ENCODE measurements at places on chromosomes 13 and 19. TPM values are rescaled to one million over a fixed set of nuclear protein-coding genes. Genes with fewer than 3 reads are reported as not detected.

Gene MPV17L2
- polyA plus RNA-seq, result 13.3 TPM

Gene CAPN12
- 16.9 TPM for polyA plus RNA-seq

Gene ZNF256
- polyA plus RNA-seq, result 3.5 TPM

Gene MADCAM1
- 2.3 TPM for polyA plus RNA-seq

Gene CEACAM4
- polyA plus RNA-seq, result 0.63 TPM

Gene TTC9B
- polyA plus RNA-seq, result not detected

GRCh38 chr13:25455146-25455545, 83.4 kb downstream of the ATP8A2 start:
- no peak overlapping the region for H3K27ac ChIP-seq
- no peaks in the 10 kb centered on the region for H3K4me1 ChIP-seq
- no peak overlapping the region for H3K4me3 ChIP-seq
- H3K36me3 ChIP-seq, result no peaks in the 10 kb centered on the region
- DNase-seq, result peak; percentile 32

DNA sequence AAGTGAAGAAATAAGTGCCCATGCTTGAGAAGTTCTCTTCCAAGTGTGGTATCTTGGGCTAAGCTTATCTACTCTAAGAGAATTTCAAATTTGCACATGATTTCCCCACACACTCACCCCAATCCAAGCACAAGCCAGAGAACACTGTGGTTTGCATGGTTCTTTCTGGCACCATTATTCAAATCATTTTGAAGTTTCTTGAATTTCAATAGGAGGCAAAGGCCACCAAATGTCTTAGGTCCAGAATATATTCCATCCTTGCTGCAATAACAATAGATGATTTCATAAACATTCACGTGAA, 359.7 kb downstream of the IRS2 start:
- H3K36me3 ChIP-seq, result no peaks in the 10 kb centered on the region
- no peak overlapping the region for H3K4me3 ChIP-seq
- no peaks in the 10 kb centered on the region for H3K27me3 ChIP-seq
- H3K4me1 ChIP-seq, result no peaks in the 10 kb centered on the region
- DNase-seq, result no peak

GRCh38 chr19:5392486-5392885, 51.9 kb upstream of the PTPRS start:
- H3K4me3 ChIP-seq, result no peak overlapping the region
- no peaks in the 10 kb centered on the region for H3K36me3 ChIP-seq
- H3K4me1 ChIP-seq, result peaks cover 8% of the 10 kb centered on the region
- no peak for DNase-seq
- peaks cover 93% of the 10 kb centered on the region for H3K27me3 ChIP-seq

DNA sequence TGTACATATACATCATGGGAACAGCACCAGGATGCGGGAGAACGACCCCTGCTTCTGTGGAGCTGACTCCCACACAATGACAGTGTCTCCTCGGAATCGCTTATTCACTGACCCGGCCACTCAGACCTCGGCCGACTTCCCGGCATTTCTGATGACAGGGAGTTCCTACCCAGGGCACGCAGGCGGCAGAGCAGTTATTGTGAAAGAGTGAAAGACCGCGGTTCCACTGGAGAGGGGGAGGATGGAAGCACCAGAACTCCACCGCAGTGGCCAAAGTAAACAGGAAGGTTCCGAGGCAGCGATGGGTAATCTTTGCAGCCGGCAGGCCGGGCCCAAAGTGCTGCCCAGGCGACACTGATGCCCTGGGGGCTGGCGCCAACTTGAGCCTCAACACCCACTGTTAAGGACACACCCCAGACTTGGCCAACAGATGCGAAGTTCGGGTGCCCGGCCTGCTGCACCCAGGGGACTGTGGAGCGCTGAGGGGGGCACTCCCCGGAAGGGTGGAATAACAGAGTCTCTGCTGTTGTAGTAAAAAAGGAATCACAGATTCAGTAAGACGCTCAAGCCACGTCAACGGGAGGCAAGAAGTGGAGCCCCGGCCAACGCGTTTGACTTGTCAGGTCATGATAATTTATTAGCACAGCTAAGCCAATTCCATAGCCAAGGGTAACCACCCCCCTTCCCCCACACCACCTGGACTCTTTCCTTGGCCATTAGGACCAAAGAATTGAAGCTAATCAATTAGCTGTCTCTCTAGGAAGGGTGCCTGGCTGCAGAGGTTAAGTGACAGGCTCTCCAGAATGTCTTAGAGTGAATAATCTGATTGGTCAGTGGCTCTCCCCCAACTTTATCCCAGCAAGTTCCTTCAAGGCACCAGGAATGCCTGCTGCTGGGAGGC, 5.8 kb downstream of the MLLT1 start:
- H3K4me1 ChIP-seq, result peaks cover 87% of the 10 kb centered on the region
- peak; percentile 77 for DNase-seq
- H3K4me3 ChIP-seq, result peak overlapping the region; percentile 26

DNA sequence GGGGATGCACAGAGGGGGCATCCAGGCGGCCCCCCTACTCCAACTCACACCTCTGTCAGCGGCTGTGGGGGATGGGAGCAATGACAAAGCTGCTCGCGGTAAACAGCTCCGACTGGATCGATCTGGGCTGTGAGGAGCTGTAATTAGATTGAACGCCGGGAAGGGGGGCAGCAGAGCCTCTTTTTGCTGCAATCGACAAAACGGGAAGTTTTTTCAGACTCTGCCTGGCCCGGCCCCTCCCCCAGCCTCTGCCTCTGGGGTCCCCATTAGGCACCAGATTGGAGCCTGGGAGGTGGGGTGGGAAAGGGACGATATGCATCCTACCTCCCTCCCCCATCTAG, 16.3 kb downstream of the ONECUT3 start:
- no peaks in the 10 kb centered on the region for H3K4me1 ChIP-seq
- no peak overlapping the region for H3K4me3 ChIP-seq
- H3K27me3 ChIP-seq, result peaks cover 97% of the 10 kb centered on the region
- no peak for DNase-seq

DNA sequence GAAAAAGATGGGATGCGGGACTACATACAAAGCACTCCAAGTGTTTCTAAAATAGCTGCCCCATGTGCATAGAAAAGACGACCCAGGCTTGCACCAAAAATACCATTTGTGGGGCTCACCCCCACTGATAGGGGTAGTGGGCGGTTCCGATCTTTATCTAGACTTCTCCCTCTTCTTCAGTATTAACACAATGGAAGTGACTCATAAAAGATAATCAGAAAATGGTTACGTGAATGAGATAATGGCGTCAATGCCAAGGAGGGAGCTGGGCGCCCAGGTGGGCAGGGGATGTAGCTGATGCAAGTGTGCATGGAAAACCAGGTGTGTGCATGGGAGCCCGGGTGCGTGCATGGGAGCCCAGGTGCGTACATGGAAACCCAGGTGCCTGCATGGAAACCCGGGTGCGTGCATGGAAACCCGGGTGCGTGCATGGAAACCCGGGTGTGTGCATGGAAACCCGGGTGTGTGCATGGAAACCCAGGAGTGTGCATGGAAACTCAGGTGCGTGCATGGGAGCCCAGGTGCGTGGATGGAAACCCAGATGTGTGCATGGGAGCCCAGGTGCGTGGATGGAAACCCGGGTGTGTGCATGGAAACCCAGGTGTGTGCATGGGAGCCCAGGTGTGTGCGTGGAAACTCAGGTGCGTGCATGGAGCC, 32.7 kb downstream of the LAMP1 start:
- no peak for DNase-seq
- no peak overlapping the region for H3K4me3 ChIP-seq
- H3K4me1 ChIP-seq, result peaks cover 5% of the 10 kb centered on the region
- no peak overlapping the region for H3K27ac ChIP-seq
- peaks cover 13% of the 10 kb centered on the region for H3K36me3 ChIP-seq
- H3K27me3 ChIP-seq, result no peaks in the 10 kb centered on the region

- peak overlapping the region; percentile 70 for H3K4me3 ChIP-seq
- no peaks in the 10 kb centered on the region for H3K4me1 ChIP-seq
- no peaks in the 10 kb centered on the region for H3K36me3 ChIP-seq
- peak overlapping the region; percentile 76 for H3K27ac ChIP-seq
- H3K27me3 ChIP-seq, result no peaks in the 10 kb centered on the region
- no peak for DNase-seq
Measured at GRCh38 chr19:53365899-53366493, 491 bp downstream of the ZNF525 start.

- H3K4me1 ChIP-seq, result peaks cover 19% of the 10 kb centered on the region
- H3K36me3 ChIP-seq, result peaks cover 85% of the 10 kb centered on the region
- H3K27me3 ChIP-seq, result no peaks in the 10 kb centered on the region
- H3K27ac ChIP-seq, result peak overlapping the region; percentile 78
Measured at GRCh38 chr19:49859682-49860335, 7.6 kb downstream of the PNKP start.

- DNase-seq, result no peak
- H3K4me3 ChIP-seq, result no peak overlapping the region
- H3K36me3 ChIP-seq, result no peaks in the 10 kb centered on the region
- peaks cover 27% of the 10 kb centered on the region for H3K27me3 ChIP-seq
- peaks cover 34% of the 10 kb centered on the region for H3K4me1 ChIP-seq
Measured at GRCh38 chr19:1062387-1063029, 4.5 kb upstream of the ARHGAP45 start.

GRCh38 chr13:74687442-74688182, 553.4 kb upstream of the KLF12 start:
- H3K27ac ChIP-seq, result no peak overlapping the region
- no peak for DNase-seq
- H3K4me1 ChIP-seq, result no peaks in the 10 kb centered on the region
- no peak overlapping the region for H3K4me3 ChIP-seq
- H3K27me3 ChIP-seq, result no peaks in the 10 kb centered on the region
- no peaks in the 10 kb centered on the region for H3K36me3 ChIP-seq

GRCh38 chr19:44758596-44758995, 10.1 kb downstream of the BCL3 start:
- H3K4me3 ChIP-seq, result peak overlapping the region; percentile 75
- H3K27me3 ChIP-seq, result no peaks in the 10 kb centered on the region
- peak overlapping the region; percentile 56 for H3K27ac ChIP-seq
- H3K36me3 ChIP-seq, result peaks cover 71% of the 10 kb centered on the region

GRCh38 chr19:19748249-19748938, 15.5 kb upstream of the ZNF14 start:
- no peaks in the 10 kb centered on the region for H3K36me3 ChIP-seq
- H3K4me3 ChIP-seq, result no peak overlapping the region
- H3K4me1 ChIP-seq, result no peaks in the 10 kb centered on the region
- DNase-seq, result no peak

GRCh38 chr19:6011206-6011605, 33.3 kb upstream of the RANBP3 start:
- no peaks in the 10 kb centered on the region for H3K27me3 ChIP-seq
- H3K27ac ChIP-seq, result no peak overlapping the region
- H3K4me3 ChIP-seq, result no peak overlapping the region
- H3K36me3 ChIP-seq, result peaks cover 61% of the 10 kb centered on the region

- H3K27ac ChIP-seq, result no peak overlapping the region
- DNase-seq, result no peak
- H3K36me3 ChIP-seq, result no peaks in the 10 kb centered on the region
- H3K4me3 ChIP-seq, result no peak overlapping the region
- no peaks in the 10 kb centered on the region for H3K4me1 ChIP-seq
- H3K27me3 ChIP-seq, result no peaks in the 10 kb centered on the region
Measured at GRCh38 chr13:90118467-90119071, 1228.9 kb upstream of the MIR17HG start.

DNA sequence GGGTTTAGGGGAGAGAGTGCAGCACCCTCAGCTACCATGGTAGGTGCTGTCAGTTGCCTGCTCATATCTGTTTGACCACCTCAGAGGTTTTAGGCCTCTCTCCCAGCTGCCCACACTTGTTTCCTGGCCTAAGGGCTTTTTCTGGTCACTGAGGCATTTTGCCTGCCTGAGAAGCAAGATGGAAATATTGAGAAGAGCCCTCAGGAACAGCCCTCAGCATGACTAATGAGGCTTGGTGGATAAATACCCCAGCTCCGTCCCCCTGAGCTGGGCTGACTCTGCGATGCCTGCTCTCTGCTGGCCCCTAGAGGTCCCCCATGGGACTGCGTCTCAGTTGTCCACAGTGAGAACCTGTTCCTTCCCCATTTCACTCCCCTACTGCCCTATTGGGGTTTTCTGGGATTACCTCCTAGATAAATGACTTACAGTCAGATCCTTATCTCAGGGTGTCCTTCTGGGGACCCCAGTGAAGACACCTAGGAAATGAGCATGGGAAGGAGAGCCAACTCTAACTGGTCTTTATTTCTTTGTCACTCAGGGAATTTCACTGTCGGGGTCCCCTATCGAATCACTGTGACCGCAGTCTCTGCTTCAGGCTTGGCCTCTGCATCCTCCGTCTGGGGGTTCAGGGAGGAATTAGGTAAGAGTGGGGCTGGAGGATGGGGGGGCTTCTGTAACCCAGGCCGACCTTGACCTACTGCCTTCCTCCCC, 13.3 kb downstream of the PALM3 start:
- no peak overlapping the region for H3K4me3 ChIP-seq
- peaks cover 18% of the 10 kb centered on the region for H3K36me3 ChIP-seq
- H3K27ac ChIP-seq, result no peak overlapping the region
- H3K4me1 ChIP-seq, result no peaks in the 10 kb centered on the region
- H3K27me3 ChIP-seq, result no peaks in the 10 kb centered on the region
- peak; percentile 65 for DNase-seq

- no peaks in the 10 kb centered on the region for H3K4me1 ChIP-seq
- no peaks in the 10 kb centered on the region for H3K27me3 ChIP-seq
- H3K4me3 ChIP-seq, result no peak overlapping the region
- H3K27ac ChIP-seq, result no peak overlapping the region
- peaks cover 45% of the 10 kb centered on the region for H3K36me3 ChIP-seq
Measured at GRCh38 chr19:39181500-39182173, 15.1 kb upstream of the NCCRP1 start.

GRCh38 chr13:74129500-74130191, 4.6 kb downstream of the KLF12 start:
- peak overlapping the region; percentile 57 for H3K27ac ChIP-seq
- H3K36me3 ChIP-seq, result no peaks in the 10 kb centered on the region
- no peaks in the 10 kb centered on the region for H3K27me3 ChIP-seq
- peak; percentile 34 for DNase-seq

GRCh38 chr19:46356149-46357055, 9.5 kb downstream of the PPP5C start:
- no peak for DNase-seq
- H3K4me3 ChIP-seq, result no peak overlapping the region
- H3K36me3 ChIP-seq, result peaks cover 60% of the 10 kb centered on the region

GRCh38 chr19:51251468-51251820, 564 bp downstream of the SIGLECL1 start:
- H3K4me3 ChIP-seq, result no peak overlapping the region
- no peak overlapping the region for H3K27ac ChIP-seq
- H3K27me3 ChIP-seq, result no peaks in the 10 kb centered on the region
- no peak for DNase-seq
- no peaks in the 10 kb centered on the region for H3K4me1 ChIP-seq

Measured in stomach (tissue), 19 donors.